GM12891 (cell line): ENCODE measurements at places on chromosomes 3 and 15.

DNA sequence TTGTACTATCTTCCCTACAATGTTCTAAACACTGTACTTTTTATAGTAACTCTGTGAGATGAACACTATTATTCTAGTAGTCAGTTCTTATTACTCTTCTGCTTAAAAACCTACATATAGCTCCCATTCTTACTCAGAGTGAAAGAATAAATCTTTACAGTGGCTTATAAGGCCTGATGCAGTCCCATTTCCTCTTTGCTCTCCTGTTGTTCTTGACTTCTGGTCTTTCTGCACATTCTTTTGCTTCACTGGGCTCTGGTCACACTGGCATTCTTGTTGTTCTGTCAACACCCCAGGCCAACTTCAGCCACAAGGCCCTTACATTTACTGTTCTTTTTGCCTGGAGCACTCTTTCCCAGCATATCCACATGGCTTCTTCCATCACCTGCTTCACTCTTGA, 58.2 kb upstream of the TP63 start:
- no peak for DNase-seq

DNA sequence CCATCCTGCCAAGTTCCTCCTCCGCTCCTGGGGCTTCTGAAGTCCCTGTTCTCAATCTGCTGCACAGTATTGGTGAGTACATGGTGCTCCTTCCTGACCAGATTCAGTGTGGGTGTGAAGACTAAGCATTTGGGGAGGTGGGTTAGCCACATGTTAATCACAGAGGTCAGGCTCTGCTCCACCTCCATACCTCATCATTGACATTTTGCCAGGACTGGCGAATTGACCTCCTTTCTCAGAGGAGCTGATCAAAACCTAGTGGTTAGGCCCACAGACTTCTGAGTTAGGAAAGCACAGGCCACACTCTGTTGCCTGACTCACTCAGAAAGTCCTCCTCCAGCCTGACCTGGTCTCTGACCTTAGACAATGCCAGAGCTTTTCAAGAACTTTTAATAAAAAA, 8.4 kb upstream of the RPS17 start:
- DNase-seq = no peak

- no peak for DNase-seq
Observed at GRCh38 chr3:13391308-13391707, 28.8 kb downstream of the NUP210 start.

DNA sequence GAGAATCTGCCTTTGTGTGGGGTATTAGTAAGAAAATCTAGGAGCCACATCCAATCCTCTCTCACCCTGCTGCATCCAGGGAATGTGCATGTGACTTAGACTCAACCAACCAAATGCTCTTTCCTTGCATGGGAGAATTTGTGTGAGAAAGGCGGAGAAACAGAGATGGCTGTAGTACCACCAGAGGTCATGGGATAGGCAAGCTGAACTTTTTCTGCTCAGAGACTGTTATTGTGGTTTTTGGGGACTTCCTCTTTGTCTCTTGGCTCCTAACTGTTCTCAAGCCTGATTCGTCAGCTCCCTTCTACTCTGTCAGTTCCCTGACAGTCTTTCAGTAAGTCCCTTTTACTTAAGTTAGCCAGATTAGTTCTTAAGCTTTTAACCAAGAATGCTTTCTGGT, 2.6 kb upstream of the ZSCAN2 start:
- no peak for DNase-seq

GRCh38 chr15:74920456-74920855, 13.8 kb upstream of the FAM219B start:
- no peak for DNase-seq

GRCh38 chr15:77185242-77185785, 114.4 kb upstream of the TSPAN3 start:
- DNase-seq = no peak

- DNase-seq = no peak
Observed at GRCh38 chr3:7280318-7280717, 419.4 kb downstream of the GRM7 start.

DNA sequence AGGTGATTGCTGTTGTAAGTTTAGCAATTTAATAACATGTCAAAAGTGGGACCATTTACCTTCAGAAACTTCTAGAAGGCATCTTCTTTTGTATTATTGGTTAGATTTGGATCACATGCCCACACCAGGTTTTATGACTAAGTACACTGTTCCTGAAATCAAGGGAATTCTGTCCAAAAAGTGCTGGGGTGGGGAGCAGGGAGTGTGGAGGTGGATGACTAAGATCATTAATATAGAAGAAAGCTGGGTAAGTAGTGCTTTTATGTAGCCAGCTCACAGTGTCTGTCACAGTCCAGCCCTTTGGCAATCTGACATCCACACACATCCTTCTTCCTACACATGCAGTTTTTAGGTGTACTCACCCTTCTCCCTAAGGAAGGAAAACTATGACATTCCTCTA, 120.0 kb downstream of the TMCO5A start:
- no peak for DNase-seq

GRCh38 chr3:59502806-59503205, 453.0 kb upstream of the CFAP20DC start:
- no peak for DNase-seq

GRCh38 chr3:46599590-46599989, 12.7 kb upstream of the FAM240A start:
- DNase-seq = no peak

- no peak for DNase-seq
Observed at GRCh38 chr3:20056725-20057611, 16.7 kb downstream of the KAT2B start.

GRCh38 chr15:47609693-47610092, 107.6 kb upstream of the SEMA6D start:
- no peak for DNase-seq

DNA sequence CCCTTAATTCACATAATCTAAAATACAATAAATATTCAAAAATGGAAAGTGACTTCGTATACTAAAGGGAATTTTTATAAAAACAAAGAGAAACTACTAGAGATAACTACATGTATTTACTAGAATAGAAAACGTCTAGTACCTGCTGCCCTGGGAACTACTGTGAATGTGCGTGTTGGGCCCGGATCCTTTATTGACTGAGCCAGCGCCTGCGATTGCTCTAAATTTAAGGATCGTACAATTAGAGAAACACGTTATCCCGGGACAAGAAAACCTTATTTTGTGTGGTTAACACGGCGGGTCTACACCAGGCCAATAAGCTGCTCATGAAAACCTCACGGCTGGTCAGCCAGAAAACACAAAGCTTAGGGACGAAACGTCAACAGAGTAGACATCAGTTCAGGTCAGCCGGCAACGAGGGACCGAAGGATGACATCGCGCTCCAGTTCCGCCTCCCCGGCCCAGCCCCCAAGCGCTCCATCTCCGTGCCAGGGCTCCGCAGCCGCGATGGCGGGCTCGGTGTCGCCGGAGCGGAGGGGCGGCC, 555 bp downstream of the TM2D3 start:
- no peak for DNase-seq

- DNase-seq = no peak
Observed at GRCh38 chr3:94175677-94176076, 112.8 kb downstream of the NSUN3 start.

GRCh38 chr15:70199540-70200410, 102.1 kb upstream of the TLE3 start:
- DNase-seq = no peak

DNA sequence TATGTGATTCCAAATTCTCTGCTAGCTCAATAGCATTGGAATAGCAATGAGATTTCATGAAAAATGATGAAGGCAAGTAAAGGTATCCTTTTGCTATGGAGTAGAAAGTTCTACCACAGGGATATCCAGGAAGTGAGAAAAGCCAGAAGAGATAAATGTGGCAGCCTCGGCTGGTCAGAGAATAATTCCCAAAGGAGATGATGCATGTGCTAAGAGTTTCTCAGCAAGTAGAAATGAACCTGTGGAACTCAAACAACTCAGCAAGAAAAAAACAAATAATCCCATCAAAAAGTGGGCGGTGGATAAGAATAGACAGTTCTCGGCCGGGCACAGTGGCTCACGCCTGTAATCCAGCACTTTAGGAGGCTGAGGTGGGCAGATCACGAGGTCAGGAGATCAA, 38.2 kb downstream of the ALS2CL start:
- no peak for DNase-seq

- DNase-seq = no peak
Observed at GRCh38 chr15:50065279-50065678, 53.8 kb downstream of the ATP8B4 start.

DNA sequence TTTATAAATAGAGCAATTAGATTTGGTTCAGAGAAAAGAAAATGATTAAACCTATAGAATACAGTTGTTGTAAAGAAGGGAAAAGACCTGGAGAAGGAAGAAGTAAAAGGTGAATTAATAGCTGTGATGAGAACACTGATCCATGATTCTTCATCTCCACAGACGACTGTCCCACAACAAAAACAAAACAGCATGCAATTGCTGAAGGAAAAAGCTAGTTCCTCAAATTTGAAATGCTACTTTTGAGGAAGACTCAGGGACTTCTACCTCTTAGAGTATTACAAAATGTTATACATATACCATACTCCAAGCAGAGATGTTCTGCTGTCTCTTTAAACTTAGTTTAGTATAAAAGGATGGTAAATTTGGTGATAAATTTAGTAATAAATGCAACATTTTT, 21.5 kb downstream of the ALCAM start:
- no peak for DNase-seq

DNA sequence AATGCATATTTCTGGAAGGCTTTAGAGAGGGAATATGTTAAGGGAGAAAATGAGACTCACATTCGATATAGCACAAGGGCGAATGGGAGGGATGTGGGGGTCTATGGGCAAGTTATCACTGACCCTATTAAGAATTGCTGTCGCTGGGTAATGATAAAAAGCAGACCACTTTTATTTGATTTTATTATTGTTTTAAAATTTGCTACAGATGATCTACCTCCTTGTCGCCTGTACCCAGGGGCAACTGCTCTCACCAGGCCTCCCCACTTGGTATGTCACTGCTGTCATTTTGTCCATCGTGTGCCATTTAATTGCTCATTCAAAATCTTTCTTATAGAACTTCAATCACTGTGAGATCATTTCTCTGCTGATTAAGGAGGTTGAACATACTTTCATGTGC, 153.8 kb downstream of the OPA1 start:
- no peak for DNase-seq

DNA sequence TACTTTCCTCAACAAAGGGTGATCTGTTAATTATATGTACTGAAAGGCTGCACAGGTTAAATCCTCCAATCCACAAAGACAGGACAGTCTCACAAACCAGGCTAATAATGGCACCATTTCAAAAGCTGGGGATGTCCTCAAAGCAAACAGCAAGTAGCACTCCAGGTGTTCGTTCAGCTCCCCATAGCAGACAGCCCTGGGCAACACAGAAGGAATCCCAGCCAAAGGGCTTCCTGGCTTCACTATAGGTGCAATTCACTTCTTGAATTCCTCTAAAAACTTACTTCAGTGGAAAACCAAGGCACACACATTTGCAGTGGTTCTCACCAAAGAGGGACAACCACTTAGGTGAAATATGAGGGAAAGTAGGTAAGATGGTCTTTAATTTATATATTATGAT, 166.7 kb downstream of the CTNNB1 start:
- DNase-seq = no peak

- DNase-seq = no peak
Observed at GRCh38 chr3:16216373-16216935, 42.0 kb downstream of the GALNT15 start.

DNA sequence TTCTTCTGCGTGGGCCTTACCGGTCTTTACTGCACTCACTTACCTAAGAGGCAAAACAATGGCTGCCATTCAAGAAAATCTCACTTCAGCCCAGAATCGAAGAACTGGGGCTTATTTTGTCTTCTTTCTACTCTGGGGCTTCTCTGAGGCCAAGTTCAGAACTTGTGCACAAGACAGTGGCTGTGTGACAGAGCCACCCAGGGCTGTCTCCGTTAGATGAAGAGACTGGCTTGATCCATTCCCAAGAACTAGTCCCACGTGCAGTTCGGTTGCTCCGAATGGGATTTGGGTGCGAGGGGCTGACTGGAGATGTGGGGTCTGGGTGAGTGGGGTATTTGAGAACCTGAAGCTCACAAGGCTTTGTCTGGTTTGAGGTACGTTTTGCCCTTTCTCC, 795 bp upstream of the TCF12 start:
- DNase-seq = no peak

DNA sequence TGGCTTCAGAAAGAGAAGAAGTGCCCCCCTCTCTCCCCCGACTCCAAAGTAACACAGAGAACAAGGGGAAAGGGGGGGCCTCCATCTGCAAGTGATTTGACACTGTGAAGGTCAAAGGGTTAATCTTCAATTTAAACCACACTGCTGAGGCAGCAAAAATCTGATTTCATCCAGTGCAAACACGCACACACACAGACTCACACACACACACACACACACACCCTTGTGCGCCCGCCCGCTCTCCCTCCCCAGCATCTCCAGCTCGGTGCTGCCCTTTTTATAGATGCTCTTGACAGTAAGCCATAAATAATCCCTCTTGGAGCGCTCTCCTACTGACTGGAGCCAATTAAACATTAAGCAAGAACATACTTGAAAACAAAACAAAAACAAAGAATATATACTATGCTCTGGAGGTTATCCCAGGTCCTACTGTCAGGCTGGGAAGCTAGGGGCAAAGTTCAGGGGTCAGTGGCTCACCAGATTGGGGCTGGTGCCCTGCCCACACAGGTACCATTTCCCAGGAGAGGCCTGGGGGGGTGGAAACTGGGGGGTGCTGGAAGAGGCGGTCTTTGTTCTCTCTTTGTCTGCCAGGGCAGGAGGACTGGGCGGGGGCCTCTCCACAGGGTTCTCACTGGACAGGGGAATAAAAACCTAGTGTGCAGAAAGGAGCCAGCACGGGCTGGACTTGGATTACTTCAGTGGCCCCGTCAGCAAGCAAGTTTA, 16.3 kb downstream of the BMF start:
- no peak for DNase-seq

GRCh38 chr3:123789160-123789559, 95.0 kb downstream of the MYLK start:
- DNase-seq = no peak

DNA sequence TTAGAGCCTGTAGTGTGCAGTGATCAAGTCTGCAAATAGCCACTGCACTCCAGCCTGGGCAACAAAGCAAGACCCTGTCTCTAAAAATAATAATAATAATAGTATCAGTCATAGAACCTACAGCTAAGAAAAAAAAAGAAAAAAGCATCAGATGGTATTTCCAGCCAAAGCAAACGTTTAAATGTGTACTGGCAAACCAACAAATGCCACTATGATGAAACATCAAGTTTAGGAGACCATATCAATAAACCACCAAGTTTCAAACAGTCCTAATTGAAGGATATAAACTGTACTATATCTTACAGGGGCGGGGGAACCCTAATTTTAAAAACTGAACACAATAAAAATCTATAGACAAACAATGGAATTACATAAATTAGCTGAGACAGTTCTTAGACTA, 6.4 kb downstream of the UBP1 start:
- DNase-seq = no peak
